T-helper 9 cell (primary cell): ENCODE measurements at places on chromosomes 7 and 10.

- no peak for DNase-seq
Measured at GRCh38 chr10:90920986-90921666, at the start of gene ANKRD1. Gene ANKRD1 (minus strand): TSS chr10:90921087. CDS start chr10:90921027, 60 bp downstream.

DNA sequence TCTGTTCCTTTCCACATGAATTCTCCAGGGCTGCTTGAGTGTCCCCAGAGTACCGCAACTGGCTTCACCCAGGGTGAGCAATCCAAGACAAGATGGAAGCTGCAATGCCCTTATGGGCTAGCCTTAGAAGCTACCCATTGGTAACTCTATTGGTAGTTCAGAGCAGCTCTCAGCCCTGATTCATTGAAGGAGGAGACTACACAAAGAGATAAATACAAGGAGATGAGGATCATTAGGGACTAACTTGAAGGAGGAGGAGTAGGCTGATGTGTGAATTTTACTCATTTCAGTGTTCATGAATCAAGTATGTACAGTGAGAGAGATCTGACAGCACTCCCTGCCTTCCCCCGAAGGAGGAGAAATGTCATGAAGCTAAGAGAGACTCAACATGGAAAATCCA is 124.0 kb downstream of the REEP3 start:
- DNase-seq: no peak

DNA sequence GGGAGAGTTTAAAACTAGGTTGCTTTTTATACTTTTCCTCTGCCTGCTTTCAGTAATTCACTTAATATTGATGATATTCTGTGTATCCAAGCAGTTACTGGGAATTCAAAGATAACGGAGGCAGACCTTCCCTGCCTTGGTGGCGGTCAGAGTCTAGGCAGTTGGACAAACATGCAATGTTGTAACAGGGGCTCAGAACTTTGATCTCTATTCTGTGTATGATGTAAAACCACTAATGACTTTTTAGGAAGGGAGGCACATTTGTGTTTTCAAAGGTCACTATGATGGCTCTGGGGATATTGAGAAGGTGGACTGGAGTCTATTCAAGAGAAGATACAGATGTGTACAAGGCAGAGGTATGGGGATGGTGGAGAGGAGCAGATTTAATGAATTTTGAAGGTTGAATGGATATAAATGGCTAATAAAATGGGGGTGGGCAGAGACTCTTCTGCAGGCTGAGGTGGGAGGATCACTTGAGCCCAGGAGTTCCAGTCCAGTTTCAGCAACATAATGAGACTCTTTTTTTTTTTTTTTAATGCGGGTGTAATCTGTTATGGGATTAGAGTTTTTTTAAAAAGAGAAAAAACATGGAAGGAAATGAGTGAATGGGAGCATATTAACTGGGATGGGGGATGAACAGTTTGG is 5.7 kb upstream of the PON2 start:
- no peak for DNase-seq

GRCh38 chr7:85714043-85714578 is 527.3 kb upstream of the SEMA3D start:
- DNase-seq: no peak

GRCh38 chr10:33112831-33113455 is 154.9 kb upstream of the ITGB1 start:
- DNase-seq: no peak

DNA sequence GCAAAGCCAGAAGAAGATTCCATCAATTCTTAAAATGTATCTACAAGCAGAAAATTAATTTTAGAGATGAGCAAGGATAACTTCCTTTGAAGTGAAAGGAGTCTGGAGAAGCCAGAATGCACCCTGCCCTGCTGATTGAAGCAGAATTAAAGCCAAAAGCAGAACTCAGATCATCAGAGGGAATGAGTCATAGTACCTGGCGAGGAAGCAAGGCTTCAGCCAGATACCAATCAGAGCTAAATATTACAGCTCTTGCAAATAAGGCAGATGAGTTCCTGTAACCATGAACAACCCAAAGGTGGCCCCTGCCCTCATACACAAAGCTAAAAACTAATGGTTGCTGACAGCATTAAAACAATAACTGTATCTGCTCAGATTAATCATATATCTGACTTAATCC is 10.4 kb downstream of the HTR7 start:
- DNase-seq: no peak

GRCh38 chr7:130079846-130080394 is 9.6 kb downstream of the KLHDC10 start:
- no peak for DNase-seq

GRCh38 chr7:156334636-156335035 is 305.9 kb upstream of the RNF32 start:
- DNase-seq: no peak
